DMS53 (cell line): ENCODE measurements at places on chromosomes 7 and 10.

- no peak for DNase-seq
Measured at GRCh38 chr7:130734815-130735716, 1.1 kb upstream of the KLF14 start.

- no peak for DNase-seq
Measured at GRCh38 chr10:48242171-48242904, 32.2 kb downstream of the FRMPD2 start.

DNA sequence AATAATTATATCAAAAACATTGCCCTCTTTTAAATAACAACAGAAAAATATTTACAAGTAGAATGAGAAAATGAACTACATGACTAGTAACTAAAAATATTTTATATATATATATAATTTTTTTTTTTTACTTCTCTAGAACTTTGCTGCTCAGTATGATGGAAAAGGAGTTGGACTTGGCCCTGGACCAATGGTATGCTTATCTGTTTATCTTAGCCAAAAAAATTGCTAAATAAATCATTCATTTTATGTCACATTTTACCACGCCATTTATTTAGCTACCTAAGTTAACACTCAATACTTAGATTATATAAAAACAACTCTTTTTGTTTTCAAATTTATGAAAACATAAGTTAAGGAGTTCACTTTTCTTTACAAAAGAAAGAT is 6.7 kb downstream of the COL1A2 start:
- no peak for DNase-seq

DNA sequence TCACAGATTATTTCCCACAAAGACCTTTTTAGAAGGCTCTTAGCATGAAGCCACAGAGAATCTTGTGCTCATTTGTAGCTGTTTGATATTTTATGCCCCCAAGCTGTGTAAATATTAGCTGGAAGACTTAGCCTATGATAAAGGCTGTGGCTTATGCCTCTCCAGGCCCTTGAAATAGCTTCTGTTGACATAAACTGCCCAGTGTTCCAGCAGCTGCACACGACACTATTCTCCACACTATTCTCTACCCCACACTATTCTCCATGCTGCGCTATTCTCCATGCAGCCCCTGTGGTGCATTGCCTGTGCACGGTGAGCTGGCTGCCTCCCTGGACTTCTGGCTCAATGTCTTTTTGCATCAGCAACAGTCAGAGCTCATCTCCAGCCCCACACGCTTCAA is 13.1 kb downstream of the DDC start:
- DNase-seq, result peak; percentile 98

DNA sequence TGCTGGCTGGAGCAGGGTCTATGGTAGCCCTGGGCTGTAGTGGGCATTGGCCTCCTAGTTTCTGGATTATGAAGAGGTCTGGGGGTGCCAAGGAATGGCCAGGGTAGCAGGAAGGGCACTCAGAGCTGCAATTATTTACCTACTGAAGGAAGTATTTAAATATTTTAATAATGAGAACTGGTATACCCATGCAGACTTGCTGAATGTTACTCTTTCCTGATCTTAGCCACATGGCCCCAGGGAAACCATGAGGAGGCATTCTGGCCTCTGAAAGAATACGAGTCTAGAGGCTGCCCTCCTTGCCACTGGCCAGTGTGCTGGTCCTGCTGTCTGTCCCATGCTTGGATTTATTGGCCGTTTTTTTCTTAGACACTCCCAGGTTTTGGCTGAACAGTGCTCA is 599.7 kb downstream of the LRMDA start:
- DNase-seq, result no peak

GRCh38 chr10:90314718-90315117 is 543.1 kb downstream of the HTR7 start:
- DNase-seq, result no peak

DNA sequence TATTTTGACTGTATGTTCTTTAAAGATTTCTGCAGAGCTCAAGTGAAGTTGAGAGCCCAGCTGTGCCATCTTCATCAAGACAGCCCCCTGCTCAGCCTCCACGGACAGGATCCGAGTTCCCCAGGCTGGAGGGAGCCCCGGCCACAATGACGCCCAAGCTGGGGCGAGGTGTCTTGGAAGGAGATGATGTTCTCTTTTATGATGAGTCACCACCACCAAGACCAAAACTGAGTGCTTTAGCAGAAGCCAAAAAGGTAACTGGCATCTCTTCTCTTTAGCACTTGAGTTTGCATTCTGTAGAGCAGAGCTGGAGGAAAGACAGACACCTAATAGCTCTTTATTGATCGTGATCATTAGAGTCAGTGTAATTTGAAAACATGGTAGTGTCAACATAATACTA is 33.7 kb downstream of the MCM10 start:
- no peak for DNase-seq

DNA sequence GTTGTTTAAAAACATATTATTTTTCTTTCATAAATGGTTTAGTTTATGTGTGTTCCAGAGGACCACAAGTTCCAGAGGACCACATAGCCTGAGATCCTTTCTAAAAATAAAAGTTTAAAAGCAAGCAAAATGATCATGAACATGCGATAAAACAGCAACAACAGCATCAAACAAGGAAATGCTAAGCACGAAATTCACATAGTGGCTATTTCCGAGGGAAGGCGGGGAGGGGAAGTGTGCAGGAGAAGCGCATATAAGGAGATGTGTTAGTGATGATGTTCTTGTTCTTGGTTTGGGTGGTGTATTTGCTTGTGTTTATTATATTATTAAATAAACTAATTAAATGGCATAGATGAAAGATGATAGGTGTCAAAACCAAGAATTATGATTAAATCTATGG is 1.2 kb downstream of the TBATA start:
- no peak for DNase-seq

- peak; percentile 79 for DNase-seq
Measured at GRCh38 chr10:101569622-101570427, 18.2 kb downstream of the POLL start.

GRCh38 chr7:68805159-68805558 is 793.1 kb upstream of the AUTS2 start:
- no peak for DNase-seq

- DNase-seq, result no peak
Measured at GRCh38 chr10:70683601-70683934, 11.3 kb downstream of the ADAMTS14 start.

DNA sequence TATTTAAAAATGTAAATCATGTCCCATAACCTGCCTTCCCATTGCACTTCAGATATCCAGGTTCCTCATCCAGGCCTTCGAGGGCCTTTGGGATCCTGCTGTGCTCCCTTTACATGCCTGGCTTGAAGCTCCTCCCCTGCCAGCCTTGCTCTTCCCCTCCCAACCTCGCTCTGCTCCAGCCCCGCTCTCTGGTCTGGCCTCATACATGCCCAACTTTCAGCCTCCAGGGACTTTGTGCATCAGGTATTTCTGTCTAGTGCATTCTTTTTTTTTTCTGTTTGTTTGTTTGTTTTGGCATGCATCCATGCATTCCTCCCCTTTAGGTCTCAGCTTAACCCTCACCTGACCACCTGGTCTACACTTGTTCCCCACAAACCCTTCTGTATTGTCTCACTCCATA is 160.3 kb downstream of the SNX10 start:
- DNase-seq, result peak; percentile 56

GRCh38 chr10:97542169-97543024 is 30.2 kb upstream of the ANKRD2 start:
- DNase-seq, result peak; percentile 94

DNA sequence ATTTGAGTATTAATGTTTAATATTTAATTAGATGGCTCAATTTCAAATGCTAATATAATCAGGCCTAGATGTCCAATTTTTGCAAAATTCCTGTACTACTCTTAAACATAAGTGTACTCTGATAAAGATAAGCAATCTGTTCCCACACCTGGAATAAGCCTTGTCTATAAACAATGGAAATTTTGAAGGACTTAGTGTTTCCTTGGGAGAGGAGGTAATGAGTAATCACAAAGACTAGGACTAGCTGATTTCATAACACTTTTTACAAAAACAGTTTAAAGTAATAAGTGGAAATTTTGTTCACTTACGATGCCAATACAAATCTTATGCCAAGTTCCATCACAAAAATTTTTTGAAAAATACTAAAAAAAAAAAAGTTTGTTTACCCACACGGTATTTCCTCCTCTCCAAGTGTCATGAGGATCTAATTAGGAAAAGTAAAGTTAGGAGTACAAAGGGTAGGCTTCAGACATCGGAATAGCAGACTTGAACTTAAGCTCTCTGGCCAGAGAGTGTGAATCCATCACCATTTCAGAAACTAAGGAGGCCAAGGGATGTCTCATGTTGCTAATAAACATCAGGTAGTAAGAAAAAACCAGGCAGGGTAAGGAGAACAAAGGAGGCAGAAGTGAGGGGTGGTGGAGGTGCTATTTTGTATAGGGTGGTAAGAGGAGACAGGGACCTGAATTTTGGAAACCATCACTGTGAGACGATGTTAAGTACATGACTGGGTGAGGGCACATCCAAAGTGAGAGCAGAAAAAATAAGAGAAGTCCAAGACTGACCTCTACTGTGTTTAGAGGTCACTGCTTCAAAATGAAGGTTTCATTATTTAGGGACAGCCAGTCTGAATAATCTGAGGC is 61.3 kb downstream of the RAPGEF5 start:
- DNase-seq, result no peak

- no peak for DNase-seq
Measured at GRCh38 chr10:111986079-111986478, 197.5 kb downstream of the GPAM start.

DNA sequence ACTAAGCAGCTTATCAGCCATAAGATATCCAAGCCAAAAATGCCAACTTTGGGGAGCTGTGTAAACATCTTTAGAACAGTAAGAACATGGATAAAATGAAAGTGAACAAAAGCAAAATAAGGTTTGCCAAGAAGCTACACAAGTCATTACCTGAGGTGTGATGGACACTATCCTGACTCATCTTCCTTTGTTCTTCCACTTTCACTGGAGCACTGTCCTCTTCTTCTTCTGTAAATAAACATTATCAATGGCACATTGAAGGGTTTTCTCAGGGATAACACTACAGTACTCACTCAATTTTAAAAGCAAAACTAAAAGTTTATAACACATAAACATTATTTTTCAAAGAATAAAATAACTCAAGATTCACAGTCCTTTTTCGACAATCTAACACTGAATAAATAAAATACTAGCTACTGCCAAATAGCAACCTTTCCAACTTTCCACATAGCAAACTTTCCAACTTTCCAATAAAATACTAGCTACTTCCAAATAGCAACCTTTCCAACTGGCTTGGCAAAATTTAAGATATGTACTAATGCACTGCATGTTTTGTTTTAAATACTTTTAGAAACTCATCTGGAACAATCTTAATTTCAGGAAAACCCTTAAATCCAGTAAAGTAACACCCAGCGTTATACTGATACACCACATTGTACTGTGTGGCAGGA is 174.1 kb downstream of the SKAP2 start:
- peak; percentile 62 for DNase-seq

DNA sequence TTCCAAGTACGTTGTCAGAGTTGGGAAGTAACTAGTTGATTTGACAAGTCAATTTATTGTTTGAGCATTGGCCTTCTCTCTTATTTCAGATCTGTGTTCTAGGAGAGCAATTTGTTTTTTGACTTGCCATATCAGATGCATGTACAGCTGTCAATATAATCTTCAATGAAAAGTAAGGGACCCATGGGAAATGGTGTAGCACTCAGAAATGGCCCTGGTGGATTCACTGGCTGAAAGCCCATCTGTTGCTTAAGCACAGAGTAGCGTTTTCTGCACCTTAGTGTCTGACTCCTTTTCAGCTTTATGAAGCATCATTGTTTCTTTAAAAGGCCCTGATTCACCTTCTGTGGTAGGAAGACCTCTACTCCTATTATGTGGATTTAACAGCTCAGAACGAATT is 10.2 kb downstream of the GARS1 start:
- DNase-seq, result no peak

GRCh38 chr10:116521424-116522290 is 24.1 kb upstream of the PNLIP start:
- DNase-seq, result peak; percentile 69

DNA sequence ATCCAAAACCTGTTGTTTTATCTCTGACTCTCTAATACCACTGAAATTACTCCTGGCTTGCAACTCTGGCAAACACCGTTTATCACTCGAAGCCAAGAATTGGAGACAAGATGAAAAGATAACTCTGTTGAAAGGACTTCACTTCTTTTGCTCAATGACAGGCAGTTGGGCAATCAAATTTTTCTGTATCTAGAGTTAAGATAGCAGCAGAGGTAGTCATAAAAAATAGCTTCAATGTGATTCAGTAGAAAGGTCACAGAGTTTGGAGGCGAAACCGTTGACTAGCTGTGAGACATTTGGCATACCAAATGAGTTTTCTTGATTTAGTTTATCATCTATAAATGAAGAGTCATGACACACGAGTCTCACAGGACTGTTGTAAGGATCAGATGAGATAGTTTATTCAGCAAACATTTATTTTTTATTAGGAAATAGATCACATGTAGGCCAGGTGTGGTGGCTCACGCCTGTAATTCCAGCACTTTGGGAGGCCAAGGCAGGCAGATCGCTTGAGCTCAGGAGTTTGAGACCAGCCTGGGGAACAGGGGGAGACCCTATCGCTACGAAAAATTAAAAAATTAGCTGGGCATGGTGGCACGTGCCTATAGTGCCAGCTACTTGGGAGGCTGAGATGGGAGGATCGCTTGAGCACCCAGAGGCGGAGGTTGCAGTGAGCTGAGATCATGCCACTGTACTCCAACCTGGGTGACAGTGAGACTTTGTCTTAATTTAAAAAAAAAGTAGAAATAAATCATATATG is 23.6 kb downstream of the AKR1B1 start:
- DNase-seq, result no peak

GRCh38 chr7:82284936-82285519 is 158.5 kb downstream of the CACNA2D1 start:
- DNase-seq, result no peak

DNA sequence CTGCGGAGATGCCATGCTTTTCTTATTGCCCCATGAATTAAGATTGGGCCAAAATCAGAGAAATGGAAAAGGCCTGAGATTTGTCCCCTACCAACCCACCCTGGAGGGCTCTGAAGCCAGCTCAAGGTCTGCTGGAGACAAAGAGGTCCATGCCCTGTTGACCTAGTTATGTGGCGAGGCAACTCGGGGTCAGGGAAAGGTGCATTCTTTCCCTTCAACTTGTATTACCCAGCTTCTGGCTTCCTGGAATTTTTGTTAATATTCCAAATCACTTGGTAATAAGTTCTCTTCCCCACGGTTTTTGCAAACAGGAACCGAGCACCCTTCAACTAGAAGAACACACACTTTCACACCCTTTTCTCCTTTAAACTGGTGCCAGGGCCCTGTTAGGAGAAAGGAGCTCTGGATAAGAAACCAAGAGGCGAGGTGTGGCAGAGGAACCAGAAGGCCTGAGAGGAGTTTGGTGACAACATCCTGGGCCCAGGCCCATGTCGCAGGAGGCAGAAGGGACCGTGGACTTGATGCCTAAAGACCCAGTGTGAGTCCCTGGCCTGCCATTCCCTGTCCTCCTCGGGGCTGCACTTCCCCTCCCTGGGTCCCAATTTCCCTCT is 12.5 kb upstream of the SFRP5 start:
- DNase-seq, result no peak

DNA sequence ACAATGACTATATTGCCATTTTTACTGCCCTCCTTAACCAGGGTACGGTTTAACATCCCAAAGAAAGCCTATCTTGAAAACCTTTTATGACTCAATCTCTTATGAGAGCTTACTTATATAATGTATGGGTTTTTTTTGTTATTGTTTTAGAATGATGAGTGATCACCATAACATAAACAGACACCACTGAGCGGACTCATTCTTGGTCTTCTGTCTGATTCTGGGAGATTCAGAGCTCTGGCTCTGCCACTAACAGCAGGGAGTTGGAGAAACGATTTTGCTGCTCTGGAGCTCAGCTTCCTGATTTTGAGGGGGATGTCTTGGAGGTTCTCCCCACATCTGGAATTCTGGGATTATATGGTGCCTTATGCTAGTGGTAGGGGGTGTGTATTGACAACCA is 244.1 kb downstream of the FRMD4A start:
- no peak for DNase-seq
